ENCODE measurements at places on chromosomes 5 and 9. TPM values are rescaled to one million over a fixed set of nuclear protein-coding genes. Genes with fewer than 3 reads are reported as not detected.

The IL11RA gene
- 44.2 TPM for total RNA-seq

DNA sequence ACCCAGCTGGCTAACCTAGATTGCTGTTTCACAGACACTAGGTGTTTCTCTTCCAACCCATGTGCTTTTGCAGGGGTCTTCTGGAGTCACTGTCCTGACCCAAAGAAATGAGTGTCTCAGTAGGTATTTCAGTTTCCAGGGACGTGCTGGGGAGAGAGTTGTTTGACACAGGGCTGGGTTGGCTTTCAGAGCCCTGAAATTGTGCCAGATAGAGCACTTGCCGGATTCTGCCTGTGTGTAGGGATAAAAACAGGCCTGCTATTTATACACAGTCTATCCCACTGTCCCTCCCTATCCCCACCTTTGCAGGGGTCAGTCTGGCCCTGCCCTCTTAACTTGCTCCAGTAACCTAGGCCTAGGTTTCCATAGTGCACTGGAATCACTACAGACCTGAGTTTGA, 957 bp upstream of the HBEGF start:
- DNase-seq = no peak

The GLRA1 gene
- total RNA-seq = not detected

The SLC6A18 gene
- total RNA-seq = not detected

DNA sequence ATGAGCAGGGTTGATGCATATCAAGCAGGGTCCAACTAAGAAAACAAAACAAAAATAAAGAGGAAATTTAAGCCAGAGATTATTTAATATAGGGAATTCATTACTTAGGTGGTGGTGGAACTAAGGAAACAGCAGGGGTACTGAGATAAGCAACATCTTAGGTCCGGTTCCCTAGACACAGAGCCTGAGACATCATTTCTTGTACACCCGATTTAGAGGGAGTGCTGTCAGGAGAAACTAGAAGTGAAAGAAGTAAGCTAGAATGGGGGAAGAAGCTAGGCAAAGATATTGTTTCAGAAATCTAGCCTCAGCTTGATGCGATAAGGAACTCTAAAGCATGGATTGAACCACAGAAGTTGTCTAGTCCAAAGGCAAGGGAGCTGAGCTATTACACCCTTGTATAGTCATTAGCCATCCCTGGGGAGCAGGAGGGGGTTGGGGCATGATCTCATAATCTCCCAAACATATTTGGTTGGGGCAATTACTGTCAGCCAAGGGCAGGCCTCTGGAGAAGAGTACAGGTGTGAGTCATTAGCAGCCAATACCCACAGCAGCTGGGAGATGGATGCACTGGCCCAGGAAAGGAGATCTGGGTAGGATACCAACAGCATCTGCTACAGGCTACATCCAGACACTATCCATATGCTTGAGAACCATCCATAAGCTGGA, 194.5 kb downstream of the ARL15 start:
- DNase-seq = no peak

The ATOX1 gene
- total RNA-seq = 84.3 TPM

DNA sequence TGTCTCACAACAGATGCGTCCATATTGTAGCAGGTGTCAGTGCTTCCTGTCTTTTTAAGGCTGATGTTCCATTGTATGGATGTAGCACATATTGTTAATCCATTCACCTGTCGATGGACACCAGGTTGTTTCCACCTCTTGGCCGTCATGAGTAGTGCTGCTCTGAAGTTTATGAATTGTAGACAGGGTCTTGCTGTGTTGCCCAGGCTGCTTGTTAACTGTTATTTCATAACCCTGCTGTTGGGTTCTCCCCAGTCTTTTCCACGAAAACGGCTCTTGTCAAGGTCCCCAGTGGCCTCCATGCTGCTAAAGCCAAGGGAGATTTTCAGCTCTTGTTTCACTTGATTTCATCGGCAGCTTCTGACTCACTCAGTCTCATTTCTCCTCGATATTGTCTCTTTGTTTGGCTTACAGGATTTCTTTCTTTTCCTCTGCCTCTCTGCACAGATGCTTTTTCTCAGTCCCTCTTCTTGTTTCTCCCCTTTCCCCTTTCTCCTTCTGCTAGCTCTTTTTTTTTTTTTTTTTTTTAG, 12.1 kb upstream of the PSD2 start:
- DNase-seq = no peak

- no peak for DNase-seq
Measured at GRCh38 chr5:149618581-149619248, 37.4 kb downstream of the ARHGEF37 start.

GRCh38 chr9:123865226-123866000, 64.5 kb downstream of the DENND1A start:
- DNase-seq = no peak

The MSMP gene
- total RNA-seq = 0.46 TPM

The SLC36A3 gene
- not detected for total RNA-seq

DNA sequence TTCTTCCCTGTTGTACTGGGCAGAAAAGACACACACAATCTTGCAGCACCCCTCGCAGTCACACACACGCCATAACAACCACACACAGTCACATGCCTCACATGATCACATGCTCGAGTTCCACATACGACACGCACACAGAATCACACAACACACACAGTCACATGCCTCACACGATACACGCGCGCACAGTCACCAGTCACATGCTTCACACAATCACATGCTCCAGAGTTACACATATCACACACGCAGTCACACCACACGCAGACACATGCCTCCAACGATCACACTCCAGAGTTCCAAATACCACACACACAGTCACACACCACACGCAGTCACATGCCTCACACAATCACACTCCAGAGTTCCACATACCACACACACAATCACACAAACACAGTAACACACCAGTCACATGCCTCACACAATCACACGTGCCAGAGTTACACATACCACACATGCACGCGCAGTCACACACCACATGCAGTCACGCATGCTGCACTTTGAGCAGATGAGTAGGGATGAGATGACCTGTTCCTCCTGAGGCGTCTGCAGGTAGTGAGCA, 49.0 kb upstream of the LRRC14B start:
- DNase-seq = no peak

GRCh38 chr9:98057138-98057799, 737 bp downstream of the NANS start:
- no peak for DNase-seq

The SCGB3A2 gene
- not detected for total RNA-seq

The PCDHGB4 gene
- total RNA-seq = not detected

The TEX48 gene
- total RNA-seq = not detected

DNA sequence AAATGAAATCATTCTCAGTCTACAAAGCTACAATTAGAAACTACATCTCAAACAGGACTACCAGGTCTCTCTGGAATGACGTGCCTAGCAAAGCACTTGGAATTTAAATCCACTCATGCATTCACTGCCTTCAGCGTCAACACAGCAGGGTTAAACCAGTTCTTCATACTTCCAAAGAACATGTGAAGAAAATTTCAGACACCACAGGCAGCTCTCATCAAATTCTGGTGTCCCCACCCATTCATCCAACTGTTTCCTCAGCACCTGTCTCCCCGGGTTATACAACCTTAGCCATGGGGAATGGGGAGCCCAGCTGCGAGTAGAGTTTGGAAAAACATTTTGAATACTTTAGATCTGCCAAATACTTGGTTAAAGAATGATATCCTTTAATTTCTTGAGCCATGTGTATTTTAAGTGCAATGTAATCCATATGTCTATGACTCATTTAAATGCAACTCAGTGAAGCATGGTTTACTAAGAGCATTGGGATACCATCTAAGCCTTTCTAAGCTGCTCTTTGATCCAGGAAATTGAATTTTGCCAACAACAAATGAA, 17.5 kb downstream of the ADAM19 start:
- no peak for DNase-seq

- DNase-seq = no peak
Measured at GRCh38 chr5:156755421-156756087, 94.5 kb upstream of the PPP1R2B start.

DNA sequence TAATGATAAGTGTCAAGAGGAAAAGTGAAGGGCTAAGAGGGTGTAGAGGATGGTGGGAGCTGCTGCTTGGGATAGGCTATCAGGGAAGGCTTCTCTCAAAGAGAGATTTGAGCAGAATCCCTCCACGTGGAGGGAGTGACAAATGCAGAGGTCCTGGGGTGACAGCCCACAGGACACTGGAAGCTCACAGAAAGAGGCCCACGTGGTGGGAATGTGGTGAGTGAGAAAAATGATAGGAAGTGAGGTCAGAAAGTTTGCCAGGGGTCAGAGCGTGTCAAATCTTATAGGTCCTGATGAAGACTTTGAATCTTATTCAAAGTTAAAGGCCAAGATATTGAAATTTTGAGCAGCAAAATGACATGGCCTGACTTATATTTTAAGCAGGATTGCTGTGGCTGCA, 125.3 kb downstream of the EGFLAM start:
- no peak for DNase-seq

The SPATA31C1 gene
- not detected for total RNA-seq

The ZFP2 gene
- 0.50 TPM for total RNA-seq

DNA sequence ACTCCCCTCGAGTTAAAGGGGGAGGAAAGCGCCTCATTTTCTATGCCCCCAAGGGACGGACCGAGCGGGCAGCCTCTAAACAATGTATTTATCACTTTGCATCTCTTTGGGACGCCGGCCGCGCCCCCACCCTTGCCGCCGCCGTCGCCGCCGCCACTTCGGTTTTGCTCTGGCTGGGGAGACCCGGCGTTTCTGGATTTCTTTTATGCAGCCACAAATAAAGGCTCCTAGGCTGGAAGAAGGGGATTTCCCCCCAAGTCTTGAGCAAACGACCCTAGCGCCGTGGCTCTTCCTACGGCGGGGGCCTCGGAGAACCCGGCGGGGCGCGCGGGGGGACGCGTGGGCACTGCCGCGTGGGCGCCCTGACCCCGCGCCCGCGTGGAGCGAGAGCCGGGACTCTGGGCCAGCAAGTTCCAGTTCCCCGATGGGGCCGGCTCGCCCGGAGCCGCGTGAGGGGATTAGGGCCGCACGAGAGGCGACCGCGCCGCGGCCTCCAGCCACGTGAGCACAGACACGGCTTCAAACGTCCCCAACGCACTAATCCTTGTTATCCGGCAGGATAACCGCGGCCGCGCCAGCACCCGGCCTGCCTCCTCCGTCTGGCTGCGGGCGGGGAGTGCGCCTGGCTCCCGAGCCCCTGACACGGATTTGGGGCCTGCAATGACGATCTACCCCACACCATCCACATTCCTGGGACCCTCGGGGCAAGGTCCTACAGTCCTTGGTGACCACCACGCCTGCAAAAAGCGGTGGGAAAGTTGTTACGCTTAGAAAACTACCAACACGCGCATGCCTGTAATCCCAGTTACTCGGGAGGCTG, 7.9 kb upstream of the NEUROG1 start:
- no peak for DNase-seq

- no peak for DNase-seq
Measured at GRCh38 chr9:78746010-78746409, 449.1 kb downstream of the PSAT1 start.

The MYO10 gene
- total RNA-seq = 0.11 TPM

The G3BP1 gene
- 250 TPM for total RNA-seq

DNA sequence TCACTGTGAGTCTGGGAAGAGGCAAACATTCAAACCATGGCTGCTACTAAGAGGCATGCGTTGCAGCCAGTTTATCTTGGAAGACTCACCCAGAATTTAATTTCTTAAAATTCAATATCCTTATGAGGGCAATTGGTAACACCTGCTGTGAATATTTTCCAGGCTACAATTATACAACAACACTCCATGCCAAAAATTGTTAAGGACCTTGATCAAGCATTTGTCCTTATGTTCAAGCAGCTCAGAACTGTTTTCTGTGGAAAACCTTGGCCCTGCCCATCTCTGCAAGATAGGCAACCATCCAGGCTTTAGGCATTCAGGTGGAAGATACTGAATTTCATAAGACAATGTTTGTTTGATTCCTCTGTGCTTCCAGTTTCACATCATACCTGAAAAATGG, 327.8 kb downstream of the FBXL7 start:
- DNase-seq = no peak

The FGF18 gene
- total RNA-seq = not detected

The C1QTNF3 gene
- total RNA-seq = 2.7 TPM

DNA sequence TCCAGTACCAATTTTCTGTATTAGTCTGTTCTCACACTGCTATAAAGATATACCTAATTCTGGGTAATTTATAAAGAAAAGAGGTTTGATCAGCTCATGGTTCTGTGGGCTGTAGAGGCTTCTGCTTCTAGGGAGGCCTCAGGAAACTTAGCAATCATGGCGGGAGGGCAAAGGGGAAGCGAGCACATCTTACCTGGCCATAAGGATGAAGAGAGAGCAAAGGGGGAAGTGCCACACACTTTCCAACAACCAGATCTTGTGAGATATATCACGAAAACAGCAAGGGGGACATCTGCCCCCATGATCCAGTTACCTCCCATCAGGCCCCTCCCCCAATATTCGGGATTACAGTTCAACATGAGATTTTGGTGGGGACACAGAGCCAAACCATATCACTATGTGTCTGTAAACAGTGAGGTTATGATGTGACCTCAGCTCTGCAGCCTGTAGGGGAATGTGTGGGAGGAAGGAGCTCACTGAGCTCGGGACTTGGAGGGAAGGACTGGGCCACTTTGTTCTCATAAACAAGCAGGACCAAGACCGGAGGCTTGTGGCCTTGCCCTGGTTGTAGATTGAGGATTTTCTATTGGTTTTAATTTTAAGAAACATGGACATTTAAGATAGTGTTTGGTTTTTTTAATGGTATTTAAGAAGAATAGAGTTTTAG, 85.2 kb downstream of the EHMT1 start:
- no peak for DNase-seq

- no peak for DNase-seq
Measured at GRCh38 chr5:50889790-50890189, 223.4 kb downstream of the PARP8 start.

DNA sequence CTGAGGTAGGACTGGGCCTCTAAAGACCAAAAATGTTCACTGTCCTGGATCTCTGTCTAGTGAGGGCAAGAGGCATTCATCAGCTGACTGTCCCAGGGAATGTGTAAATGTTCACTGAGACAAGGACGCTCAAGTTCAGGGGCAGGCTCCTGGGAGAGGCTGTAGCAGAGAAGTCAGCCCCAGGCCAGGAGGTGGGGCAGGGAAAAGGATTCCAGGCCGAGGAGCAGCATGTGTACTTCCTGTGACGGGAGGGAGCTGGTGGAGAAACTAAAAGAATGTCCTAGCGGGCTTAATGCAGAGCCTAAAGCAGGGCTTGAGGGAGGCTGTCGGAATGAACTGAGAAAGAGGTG, 205.8 kb downstream of the GABBR2 start:
- no peak for DNase-seq

GRCh38 chr5:82812575-82812974, 264.6 kb downstream of the TMEM167A start:
- no peak for DNase-seq

DNA sequence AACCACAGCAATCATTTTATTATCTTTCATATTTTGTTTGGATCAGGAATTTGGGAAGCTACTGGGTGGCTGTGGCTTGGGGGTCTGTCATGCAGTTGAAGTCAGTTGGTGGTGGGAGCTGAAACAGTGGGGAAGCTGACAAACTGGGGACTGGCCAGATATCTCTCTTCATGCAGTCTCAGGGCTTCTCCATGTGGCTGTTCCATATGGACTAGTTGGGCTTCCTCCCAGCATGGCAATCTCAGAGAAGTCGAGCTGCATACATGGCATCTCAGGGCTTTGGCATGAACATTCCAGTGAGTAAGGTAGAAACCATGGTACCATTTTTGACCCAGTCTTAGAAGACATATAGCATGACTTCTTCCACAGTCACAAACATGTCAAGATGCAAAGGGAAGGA, 274.8 kb downstream of the ENC1 start:
- DNase-seq = no peak
